Activated CD8-positive, alpha-beta memory T cell treated with anti-CD3 and anti-CD28 coated beads for 1 hour (primary cell): ENCODE measurements at places on chromosomes 12 and 14.

GRCh38 chr14:64804754-64805260 is 74.9 kb downstream of the SPTB start:
- DNase-seq, result no peak

DNA sequence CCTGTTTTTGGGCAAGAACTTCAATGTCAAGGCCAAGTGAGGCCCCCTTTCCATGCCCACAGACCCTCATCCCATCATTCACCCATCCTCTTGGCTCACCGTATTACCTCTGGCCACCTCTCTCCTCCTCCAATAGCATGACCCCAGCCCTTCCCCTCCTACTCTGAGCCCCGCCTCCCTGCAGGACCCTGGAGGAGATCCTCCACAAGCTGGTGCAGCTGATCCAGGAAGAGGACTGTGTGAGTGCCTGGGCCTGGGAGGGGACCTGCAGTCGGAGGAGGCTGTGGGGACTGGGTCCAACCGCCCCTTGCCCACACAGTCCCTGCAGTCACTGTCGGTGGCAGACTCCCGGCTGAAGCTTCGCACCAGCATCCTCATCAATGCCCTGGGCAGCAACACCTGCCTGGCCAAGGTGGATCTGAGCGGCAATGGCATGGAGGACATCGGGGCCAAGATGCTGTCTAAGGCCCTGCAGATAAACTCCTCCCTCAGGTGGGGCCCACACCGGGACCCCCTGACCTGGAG is 7.2 kb downstream of the CARMIL3 start:
- DNase-seq, result no peak

DNA sequence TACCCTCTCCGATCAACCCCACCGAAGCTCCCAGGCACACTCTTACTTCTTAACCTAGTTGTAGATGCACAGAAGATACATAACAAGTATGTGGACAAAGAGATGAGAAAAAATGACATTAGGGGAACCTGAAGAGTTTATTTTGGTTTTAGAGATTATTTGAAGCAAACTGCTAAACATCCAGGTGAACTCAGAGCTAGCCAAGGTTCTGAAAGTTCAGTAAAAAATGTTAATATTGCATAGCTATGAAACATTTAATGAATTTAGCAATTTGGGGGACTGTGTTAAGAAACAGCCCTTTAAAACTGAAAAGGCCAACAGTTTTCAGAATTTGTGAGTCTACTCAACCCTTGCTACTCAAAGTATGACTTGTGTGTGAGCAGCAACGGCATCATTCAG is 174.4 kb downstream of the NAV3 start:
- DNase-seq, result no peak

DNA sequence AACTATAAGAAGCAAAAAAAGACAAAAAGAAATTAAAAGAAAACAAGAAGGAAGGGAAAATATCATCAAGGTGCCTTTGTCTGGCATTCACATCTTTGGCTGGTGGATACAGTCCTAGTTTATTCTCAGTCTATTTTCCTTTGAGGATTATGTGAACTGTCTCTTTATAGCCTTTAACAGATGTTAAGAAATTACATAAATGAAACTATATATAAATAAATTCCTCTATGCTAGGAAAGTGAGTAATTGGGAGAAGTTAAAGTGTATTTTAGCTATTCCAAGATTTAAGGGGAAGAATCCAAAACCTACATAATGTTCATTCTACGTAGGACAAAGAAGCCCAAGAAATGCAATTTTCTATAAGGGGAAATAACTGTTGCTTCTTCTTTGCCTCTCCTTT is 316.3 kb downstream of the ADAMTS20 start:
- DNase-seq, result no peak

DNA sequence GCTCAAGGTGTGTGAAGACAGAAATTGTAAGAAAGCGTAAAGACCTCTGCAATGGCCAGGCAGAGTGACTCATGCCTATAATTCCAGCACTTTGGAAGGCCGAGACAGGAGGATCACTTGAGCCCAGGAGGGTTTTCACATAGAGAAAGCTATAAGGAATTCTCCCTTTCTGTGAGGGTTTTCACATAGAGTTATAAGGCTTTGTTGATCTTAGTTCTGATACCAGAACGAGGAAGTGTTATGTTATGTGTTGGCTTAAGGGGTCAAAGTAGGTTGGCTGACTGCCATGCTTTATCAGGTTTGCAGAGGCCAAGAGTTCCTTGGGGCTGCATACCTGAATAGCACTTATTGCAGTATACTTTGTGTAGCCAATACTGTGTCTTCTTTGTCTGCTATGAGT is 139.1 kb downstream of the ERC1 start:
- no peak for DNase-seq

- no peak for DNase-seq
These were observed 16.2 kb downstream of the TWF1 start for GRCh38 chr12:43789941-43790340.

DNA sequence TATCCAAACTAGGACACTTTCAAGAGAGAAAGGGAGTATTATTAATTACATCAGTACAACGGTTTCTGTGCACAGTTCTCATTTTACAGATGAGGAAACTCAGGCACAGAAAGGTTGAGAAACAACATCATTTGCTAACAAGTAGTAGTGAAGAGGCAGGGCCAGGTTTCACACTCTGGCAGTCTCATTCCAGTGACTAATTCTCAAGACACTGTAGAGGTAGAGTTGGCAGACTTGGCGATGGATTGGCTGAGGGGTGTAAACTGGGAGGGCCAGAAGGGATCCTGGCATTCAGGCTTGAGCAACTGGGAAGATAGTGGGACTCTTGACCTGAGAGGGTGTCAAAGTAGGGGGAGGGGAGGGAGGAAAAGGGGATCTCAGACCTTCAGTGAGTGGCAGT is 73.8 kb upstream of the BDKRB2 start:
- no peak for DNase-seq

DNA sequence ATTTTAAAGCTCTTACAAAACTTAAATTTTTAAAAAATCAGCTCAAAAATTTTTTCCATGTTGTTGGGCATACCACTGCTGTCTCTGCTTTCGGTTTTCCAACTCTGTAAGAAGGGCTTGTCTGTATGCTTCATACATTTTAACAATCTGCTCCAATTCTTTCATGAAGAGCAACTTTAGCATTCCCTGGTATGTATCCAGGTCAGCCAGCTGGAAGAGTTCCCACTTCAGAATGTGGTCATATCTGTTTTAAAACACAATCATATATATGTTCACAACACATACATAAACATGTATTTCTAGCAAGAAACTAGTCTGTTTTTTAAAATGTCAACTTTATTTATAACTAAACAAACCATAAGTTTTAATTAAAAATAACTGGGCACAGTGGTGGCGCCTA is 33.0 kb downstream of the SAV1 start:
- no peak for DNase-seq

DNA sequence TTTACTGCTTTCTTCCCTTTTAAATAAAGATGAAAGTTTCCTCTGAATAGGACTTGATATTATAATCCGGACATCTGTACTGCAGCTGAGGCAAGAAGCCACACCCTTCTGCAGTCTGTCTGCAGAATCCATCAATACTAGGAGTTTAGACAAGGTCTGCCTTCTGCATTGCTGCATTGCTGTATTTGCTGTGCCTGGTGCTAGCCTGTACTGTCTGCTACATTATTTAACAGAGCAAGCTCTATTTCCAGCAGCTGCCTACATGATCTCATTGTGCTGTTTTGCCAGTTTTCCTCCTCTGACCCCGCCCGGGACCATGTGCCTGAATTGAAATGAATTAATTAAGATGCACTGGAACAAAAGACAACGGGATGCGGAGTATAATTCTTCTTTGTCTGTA is 1.7 kb downstream of the TUBA1A start:
- DNase-seq, result no peak

DNA sequence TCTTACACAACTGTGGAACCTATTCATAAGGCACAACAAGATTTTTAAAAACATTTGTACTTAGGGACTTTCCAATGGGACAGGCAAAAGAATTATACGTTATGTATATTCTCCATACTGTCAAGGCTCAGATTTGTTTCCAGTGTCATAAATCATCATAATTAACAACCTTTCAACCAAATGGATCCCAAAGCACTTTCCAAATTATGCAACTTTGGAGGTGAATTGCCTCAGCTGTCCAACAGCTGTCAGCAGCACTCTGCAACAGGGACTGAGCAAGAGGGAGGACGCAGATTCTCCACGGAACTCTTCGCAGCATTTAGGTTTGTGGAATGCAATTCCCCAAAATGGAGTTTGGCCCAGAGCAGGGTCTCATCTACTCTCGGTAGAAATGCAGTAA is 186.6 kb downstream of the PAX9 start:
- DNase-seq, result no peak

GRCh38 chr14:81113176-81113575 is 107.6 kb downstream of the GTF2A1 start:
- no peak for DNase-seq
